C1 segment of cervical spinal cord (tissue), 14 donors: ENCODE measurements at places on chromosomes 3 and 15.

- DNase-seq: no peak
Measured at GRCh38 chr3:56890448-56891091, 88.8 kb upstream of the ARHGEF3 start.

DNA sequence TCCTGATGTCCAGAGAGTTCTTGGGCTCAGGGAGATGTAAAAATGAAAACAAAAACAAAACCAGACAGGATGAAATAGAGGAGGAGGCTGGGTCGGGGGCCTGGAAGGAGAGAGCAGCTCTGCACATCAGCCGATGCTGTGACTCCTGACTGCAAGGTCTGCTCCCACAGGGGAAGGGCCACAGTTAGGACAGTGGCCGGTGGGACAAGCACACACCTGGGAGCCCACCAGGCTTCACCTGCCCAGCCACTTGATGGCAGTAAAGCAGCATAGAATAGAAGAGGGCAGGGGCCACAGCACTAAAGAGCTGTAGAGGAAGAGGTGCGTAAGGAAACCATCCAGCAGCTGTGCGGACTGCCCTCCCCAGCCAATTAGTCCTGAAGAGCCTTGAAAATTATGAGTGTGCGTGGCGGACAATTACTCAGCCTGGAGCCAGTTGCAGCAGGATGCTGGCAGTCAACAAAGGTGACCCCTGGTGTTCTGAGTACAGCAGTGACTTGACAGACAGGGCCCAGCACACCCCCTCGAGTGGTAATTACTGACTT, 29.8 kb downstream of the ALS2CL start:
- DNase-seq: no peak

GRCh38 chr15:69272891-69273290, 25.8 kb upstream of the PAQR5 start:
- DNase-seq: no peak

DNA sequence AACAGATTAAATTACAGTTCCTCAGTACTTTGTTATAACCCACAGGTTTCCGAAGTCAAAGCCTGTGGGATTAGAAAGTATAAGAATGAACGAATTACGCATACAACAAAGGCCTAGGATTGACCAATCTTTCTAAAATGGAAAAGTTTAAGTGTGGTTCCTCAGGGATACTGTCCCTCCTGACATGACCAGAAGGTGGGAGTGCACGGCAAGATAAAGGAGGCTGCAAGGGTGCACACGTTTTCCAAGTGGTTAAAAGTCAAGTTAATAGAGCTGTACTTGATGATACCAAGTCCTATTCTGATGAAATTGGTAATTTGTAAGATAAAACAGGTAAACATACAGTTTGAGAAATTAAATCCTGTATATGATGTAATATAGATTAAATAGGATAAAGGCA, 96.2 kb downstream of the ALDH1A2 start:
- DNase-seq: no peak

DNA sequence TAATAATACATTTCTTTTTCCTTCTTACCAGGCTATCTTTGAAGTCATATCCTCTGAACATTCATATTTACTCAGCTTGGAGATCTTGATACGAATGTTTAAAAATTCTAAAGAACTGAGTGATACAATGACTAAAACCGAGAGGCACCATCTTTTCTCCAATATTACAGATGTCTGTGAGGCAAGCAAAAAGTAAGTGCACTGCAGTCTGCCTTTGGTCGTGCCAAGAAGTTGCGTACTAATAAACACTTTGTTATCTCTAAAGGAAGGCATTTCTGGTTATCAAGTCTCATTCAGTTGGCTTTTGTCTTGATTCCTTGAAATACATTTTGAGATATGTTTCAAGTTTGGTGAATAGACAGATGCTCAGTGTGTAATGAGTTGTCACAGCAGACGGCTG, 31.6 kb downstream of the ARHGEF26 start:
- DNase-seq: no peak

GRCh38 chr3:189325454-189325853, 153.7 kb downstream of the TPRG1 start:
- DNase-seq: no peak

DNA sequence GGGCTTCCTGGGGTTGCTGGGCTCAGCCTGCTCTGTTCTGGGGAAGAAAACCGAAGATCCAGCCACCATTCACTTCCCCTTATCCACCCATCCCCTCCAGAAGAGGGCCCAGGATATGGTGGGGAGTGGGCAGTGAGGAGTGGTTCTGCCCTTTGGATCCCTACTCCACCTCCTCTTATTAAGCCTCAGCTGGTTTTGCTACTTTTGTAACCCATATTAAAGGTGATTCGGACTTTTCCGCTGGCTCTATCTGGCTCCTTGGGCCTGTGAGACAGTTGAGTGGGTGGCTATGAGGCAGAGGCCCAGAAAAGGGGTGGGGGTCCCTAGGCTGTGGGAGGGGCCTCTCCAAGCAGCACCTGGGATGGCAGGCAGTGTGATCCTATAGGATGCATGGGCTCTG, 33.8 kb downstream of the NBEAL2 start:
- no peak for DNase-seq

DNA sequence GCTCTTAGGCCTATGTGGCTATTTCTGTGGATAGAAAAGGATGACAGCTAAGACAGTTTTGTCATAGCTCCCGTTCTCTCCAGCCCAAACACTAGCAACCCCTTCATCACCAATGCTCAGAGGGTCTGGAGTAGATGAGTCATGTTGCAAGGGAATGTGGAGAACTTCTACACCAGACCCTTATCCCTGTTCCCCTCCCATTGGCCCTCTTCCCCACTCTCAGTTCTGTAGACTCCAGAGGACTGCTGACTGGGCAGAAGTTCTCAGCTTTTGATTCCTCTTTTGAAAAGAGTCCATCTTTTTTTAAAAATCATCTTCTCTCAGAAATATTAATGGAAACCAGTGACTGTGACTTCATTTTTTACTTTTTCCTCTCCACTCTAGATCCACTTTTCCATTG, 2.4 kb upstream of the MYZAP start:
- no peak for DNase-seq

DNA sequence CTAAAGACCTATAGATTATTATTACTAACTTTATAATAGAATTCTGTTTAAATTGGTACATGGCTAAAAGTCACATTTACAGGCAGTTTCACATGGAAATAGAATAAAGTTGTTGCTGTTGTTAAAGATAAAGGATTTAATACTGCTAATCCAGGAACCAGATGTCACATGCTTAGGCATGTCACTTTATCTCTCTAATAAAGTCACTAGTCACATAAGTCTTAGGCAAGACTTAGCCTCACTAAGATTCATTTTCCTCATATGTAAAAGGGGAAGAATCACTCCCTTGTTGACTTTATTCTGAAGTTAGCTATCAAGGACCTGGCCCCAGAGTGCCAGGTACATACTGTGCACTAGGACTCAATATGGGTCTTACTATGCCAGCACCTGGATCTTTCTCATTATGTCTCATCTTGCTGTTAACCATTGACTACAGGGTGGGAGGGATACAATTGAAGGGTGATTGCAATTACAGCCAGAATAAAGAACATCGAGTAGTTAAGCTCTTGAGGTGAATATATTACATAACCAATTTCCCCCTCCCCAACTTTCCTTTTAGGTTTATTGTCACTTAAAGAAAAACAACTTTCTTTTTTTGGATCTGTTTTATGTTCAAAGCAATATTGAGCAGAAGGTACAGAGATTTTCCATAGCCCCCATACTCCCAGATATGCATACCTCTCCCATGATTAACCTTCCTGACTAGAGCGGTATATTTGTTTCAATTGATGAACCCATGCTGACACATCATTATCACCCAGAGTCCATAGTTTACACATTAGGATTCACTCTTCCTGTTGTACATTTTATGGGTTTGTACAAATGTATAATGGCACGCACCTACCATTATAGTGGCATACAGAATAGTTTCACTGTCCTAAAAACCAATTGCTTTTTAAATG, 36.6 kb downstream of the LNP1 start:
- no peak for DNase-seq

DNA sequence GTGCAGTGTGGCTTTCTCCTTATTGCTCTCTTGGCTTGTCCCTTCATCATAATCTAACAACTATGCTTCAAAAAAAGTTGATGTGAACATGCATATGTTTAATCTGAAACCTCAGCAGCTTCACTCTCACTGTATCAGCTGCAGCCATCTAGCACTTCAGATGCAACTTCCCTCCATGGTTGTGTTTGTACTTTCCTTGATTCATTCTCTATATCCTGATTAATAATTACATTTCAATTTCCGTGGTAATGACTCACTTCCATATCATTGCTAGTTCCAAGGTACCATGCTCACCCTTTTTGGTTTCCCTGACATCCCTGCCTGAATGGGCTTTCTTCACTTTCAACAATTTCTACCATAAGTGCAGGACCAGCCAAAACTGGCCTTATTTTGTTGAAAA, 51.2 kb downstream of the MDFIC2 start:
- DNase-seq: no peak

- DNase-seq: no peak
Measured at GRCh38 chr15:65101891-65102708, 12.9 kb downstream of the UBAP1L start.

DNA sequence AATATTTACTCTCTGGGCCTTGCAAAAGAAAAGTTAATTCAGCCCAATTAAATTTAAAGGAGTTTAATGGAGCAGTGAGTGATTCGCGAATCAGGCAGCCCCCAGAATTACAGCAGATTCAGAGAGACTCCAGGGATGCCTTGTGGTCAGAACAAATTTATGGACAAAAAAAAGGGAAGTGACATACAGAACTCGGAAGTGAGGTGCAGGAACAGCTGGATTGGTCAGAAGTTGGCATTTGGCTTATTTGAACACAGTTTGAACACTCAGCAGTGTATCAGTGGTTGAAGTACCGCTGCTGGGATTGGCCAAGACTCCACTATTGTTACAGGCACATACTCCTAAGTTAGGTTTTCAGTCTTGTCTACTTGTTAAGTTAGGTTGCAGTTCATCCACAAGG, 145.0 kb upstream of the GAP43 start:
- no peak for DNase-seq

DNA sequence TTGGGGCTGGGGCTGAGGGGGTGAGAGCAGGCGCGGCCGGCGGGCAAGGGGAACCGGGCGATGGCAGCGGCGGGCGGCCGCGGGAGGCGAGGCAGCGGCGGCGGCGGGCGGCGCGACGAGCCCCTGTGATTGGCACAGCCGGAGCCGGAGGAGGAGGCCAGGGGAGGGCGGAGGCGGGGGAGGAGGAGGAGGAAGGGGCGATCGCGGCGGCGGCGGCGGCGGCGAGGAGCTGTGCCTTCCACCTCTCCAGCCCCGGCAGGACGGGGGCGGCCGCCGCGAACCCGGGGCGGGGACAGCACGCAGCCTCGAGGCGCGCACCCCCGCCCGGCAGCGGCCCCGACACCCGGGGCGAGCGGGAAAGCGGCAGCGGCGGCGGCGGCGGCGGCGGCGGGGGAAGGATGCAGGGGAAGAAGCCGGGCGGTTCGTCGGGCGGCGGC, at the start of gene SLCO3A1:
Gene SLCO3A1, plus strand, starts transcription at position 198 of the 437 bp plus-strand sequence.
- DNase-seq: peak; percentile 78

- no peak for DNase-seq
Measured at GRCh38 chr3:135513106-135514059, 452.1 kb upstream of the PPP2R3A start.

GRCh38 chr3:13594991-13595421, 46.1 kb downstream of the FBLN2 start:
- DNase-seq: no peak

DNA sequence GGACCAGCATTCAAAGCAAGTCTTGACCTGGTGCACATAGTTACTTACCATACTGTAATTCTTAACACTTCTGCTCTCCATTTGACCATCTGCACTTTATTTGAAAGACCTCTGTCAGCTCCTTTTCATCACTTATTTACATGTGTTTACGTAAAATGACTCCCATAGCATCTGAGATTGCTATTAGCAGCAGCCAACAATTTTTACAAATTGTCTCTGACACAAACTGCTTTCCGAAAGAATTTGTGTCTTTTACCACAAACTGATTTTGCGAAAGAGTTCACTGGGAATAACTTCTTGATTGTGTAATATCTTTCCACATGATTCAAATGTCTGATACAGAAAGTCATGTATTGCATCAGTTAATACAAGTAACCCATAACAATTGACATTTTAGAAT, 144.1 kb upstream of the PEX5L start:
- no peak for DNase-seq

- no peak for DNase-seq
Measured at GRCh38 chr3:145015253-145015652, 1043.6 kb downstream of the DIPK2A start.

DNA sequence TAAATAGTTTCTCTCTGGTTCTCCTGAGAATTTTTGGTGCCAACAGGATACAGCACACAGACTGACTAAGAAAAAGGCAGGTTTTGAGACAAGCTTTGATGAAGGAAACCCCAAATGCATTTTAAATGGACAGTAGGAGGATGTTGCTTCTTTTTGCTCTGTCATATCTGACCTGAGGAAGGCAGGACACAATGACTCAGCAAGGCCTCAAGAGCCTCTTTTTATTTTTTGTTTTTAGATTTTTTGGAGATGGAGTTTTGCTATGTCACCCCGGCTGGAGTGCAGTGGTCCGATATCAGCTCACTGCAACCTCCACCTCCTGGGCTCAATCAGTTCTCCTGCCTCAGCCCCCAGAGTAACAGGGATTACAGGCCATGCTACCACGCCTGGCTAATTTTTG, 16.9 kb upstream of the KNG1 start:
- no peak for DNase-seq

- DNase-seq: no peak
Measured at GRCh38 chr3:135806317-135806716, 159.2 kb upstream of the PPP2R3A start.

GRCh38 chr15:78842519-78842918, 30.2 kb upstream of the MORF4L1 start:
- no peak for DNase-seq
